ENCODE measurements at places on chromosomes 2 and 18. TPM values are rescaled to one million over a fixed set of nuclear protein-coding genes. Genes with fewer than 3 reads are reported as not detected.
A peak's percentile ranks its signal among the peaks of the same experiment; 100 is the strongest.

DNA sequence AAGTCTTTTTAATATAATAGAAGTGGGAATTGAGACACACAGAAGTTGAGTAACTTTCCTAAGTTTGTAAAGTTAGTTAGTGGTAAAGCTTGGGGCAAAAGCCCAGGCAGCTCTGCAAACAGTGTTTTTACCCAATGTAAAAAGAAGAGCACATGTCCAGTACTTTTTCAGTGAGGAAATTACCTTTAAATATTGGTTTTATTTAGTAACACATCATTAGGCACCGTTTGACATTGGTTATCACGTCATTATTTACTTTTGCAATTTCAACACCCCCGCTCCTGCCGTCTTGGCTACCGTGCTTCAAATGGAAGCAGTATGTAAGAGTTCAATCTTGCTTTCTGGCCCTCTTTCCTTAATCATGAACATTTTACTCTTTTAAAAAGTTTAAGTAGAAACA is 807.9 kb downstream of the EPHA4 start:
- no peak overlapping the region for H3K4me3 ChIP-seq
- no peaks in the 10 kb centered on the region for H3K27me3 ChIP-seq
- H3K4me1 ChIP-seq: no peaks in the 10 kb centered on the region
- no peak overlapping the region for H3K27ac ChIP-seq
- no peaks in the 10 kb centered on the region for H3K36me3 ChIP-seq
- no peak for DNase-seq

DNA sequence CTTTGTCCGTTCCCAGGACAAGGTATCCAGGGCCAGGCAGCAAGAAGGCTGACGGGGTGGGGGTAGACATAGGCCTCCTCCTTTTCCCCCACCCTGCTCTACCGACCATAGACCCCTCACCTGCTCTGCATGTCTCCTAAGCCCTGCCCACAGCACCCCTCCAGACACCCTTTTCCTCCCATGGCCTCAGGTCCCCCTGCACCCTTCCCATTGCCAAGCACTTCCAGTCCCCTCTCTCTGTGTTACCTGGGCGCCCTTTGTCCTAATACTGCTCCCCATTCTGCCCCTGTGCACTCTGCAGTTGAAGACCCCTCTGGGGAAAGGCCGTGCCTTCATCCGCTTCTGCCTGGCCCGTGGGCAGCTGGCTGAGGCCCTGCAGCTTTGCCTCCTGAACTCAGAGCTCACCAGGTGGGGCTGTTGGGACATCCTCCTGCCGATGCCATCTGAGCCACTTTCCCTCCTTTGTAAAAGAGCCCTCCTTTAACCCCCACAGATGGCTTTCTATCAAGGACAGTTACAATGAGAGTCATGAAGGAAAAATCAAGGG is 3.5 kb downstream of the RUFY4 start:
- DNase-seq: no peak
- peaks cover 16% of the 10 kb centered on the region for H3K4me1 ChIP-seq
- no peak overlapping the region for H3K4me3 ChIP-seq
- no peak overlapping the region for H3K27ac ChIP-seq
- peaks cover 1% of the 10 kb centered on the region for H3K27me3 ChIP-seq

DNA sequence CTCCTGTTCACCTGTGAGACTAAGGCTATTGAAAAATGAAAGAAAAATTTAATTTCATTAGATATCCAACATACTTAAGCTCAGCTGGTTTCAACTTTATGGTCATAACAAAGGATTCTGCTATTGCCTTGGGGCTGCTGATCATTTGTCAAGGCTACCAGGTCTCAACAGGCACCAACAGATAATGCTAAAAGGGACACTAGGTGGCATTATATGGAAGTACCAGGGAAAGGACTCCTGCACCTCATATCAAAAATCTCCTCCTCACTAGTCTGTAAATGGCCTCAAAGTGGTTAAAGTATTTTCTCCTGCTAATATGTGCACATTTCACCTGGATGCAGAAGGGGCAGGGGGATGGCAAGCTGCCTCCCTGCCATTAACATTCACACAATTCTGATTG is 167.9 kb upstream of the REG3A start:
- no peaks in the 10 kb centered on the region for H3K4me1 ChIP-seq
- H3K27me3 ChIP-seq: no peaks in the 10 kb centered on the region
- no peak overlapping the region for H3K4me3 ChIP-seq
- H3K36me3 ChIP-seq: no peaks in the 10 kb centered on the region
- H3K27ac ChIP-seq: no peak overlapping the region

DNA sequence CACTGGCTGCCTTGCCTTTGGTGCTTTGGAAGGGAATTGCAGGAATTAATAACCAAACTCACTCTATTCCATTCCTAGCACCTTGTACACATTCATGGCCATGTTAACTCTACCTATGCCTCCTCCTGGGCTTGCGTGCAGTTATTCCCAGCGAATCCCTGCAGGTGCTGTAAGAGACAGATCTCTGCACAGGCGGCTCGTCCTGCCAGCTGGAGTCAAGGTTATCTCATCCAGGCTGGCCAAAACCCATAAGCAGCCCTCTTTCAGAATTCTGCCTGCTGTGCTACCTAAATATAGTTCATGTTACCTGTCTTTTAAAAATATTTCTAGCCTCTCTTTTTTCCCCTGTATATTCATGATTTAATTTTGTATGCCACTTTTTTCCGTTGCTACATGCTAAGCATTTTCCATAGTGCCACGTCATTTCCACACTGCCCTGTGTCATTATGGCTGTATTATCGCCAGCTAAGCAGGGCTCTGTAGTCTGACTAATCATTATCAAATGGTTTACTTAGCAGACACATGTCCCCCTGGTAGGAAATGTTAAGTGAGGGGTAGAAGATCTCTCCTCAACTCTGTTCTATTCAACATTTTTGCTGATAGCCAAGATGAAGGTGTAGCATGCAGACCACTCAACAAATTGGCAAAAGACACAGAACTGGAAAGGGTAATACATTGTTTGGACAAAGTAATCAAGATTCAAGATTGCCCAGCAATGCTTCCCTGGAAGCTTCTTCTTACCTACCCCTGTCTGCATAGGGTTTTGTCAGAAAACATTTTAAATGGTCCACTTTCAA is 79.7 kb upstream of the TAF1B start:
- H3K4me3 ChIP-seq: no peak overlapping the region
- H3K27ac ChIP-seq: no peak overlapping the region
- peaks cover 35% of the 10 kb centered on the region for H3K4me1 ChIP-seq
- H3K36me3 ChIP-seq: no peaks in the 10 kb centered on the region

DNA sequence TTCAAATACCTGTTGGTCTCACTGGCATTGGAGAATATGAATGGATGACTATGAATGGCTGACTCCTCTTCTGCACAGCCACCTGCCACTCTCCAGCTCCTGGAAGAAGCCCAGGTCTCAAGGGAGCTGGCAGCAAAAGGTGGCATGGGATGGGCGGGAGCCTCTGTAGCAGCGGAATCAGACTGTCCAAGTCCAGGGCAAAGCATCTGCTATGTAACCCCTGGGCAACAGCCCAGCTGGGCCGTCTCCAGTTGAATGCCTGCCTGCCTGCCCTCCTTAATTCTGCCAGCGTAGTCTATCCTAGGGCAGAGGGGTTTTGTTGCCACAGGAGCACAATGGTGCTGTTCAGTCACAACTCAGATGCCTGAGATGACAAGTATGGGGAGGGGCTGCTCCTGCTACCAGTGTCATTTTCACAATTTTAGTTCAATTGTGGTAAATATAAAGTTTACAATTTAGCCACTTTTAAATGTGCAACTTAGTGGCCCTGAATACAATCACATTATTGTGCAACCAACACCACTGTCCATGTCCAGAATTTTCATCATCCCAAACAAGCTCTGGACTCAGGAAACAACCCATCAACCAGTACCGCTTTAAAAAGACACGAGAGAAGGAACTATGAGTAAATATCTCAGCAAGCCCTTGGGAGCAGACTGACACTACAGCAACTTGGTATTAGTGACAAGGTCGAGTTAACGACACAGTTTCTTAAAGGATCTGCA is 115.2 kb downstream of the MYO5B start:
- DNase-seq: no peak
- peaks cover 11% of the 10 kb centered on the region for H3K27me3 ChIP-seq
- H3K36me3 ChIP-seq: no peaks in the 10 kb centered on the region
- no peaks in the 10 kb centered on the region for H3K4me1 ChIP-seq
- no peak overlapping the region for H3K27ac ChIP-seq
- no peak overlapping the region for H3K4me3 ChIP-seq

GRCh38 chr2:48566592-48567310 is 36.8 kb downstream of the STON1 start:
- H3K4me3 ChIP-seq: no peak overlapping the region
- no peak overlapping the region for H3K27ac ChIP-seq
- H3K4me1 ChIP-seq: peaks cover 3% of the 10 kb centered on the region
- peaks cover 1% of the 10 kb centered on the region for H3K27me3 ChIP-seq
- DNase-seq: no peak

DNA sequence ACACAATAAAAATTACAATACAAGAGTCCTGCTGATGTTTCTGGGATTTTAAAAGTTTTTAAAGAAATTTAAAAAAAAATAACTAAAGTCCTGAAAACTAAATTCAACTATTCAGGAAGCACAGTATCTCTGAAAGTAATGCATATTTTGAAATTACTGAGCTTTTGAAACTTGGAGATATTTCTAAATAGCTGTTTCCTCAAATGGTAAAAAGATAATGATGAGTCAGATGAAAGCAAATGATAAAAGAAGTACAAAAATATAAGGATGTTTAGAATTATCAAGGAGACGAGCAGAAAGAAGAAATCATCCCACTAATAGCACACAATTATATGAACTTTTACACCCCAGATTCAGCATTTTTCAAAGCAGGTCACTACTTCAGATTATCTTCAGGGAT is 90.2 kb upstream of the SLC25A52 start:
- H3K4me3 ChIP-seq: no peak overlapping the region
- no peaks in the 10 kb centered on the region for H3K4me1 ChIP-seq
- H3K36me3 ChIP-seq: peaks cover 33% of the 10 kb centered on the region
- H3K27me3 ChIP-seq: no peaks in the 10 kb centered on the region
- no peak overlapping the region for H3K27ac ChIP-seq

- H3K4me3 ChIP-seq: peak overlapping the region; percentile 67
- DNase-seq: peak; percentile 49
- H3K4me1 ChIP-seq: peaks cover 4% of the 10 kb centered on the region
Measured at GRCh38 chr2:72886505-72887031, 640 bp upstream of the SPR start.

DNA sequence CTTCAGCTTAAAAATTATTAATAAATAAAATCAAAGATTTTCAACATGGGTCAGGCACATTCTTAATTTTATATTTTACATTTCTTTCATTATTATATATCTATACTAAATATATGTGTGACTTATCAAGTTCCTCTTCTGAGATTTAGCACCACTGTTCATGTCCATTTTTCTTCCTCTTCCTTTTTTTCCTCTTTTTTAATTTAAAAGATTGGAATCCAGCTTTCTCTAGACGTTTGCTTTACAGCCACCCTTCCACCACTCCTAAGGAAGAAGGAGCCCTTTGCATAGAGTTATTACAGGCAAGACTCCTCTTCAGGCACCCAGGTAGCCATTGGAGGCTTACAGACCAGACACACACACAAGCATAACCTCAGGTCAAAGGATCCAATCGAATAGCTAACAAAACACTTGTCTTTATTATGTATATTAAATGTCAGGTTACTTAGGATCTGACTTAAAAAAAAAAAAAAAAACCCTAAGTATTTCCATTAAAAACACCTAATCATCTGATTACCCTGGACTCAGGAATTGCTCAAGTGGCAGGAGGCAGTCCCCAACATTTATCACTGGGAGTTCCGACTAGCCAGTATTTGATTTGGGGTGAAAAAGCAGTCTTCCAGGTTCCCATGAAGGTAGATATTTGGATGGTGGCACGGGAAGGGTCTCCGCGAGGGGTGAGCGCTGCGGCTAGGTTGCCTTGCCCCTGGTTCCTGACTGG is 2.4 kb upstream of the ZEB2 start:
- DNase-seq: no peak
- peaks cover 2% of the 10 kb centered on the region for H3K36me3 ChIP-seq
- H3K4me3 ChIP-seq: peak overlapping the region; percentile 85
- H3K27me3 ChIP-seq: peaks cover 55% of the 10 kb centered on the region
- peaks cover 14% of the 10 kb centered on the region for H3K4me1 ChIP-seq
- H3K27ac ChIP-seq: no peak overlapping the region

DNA sequence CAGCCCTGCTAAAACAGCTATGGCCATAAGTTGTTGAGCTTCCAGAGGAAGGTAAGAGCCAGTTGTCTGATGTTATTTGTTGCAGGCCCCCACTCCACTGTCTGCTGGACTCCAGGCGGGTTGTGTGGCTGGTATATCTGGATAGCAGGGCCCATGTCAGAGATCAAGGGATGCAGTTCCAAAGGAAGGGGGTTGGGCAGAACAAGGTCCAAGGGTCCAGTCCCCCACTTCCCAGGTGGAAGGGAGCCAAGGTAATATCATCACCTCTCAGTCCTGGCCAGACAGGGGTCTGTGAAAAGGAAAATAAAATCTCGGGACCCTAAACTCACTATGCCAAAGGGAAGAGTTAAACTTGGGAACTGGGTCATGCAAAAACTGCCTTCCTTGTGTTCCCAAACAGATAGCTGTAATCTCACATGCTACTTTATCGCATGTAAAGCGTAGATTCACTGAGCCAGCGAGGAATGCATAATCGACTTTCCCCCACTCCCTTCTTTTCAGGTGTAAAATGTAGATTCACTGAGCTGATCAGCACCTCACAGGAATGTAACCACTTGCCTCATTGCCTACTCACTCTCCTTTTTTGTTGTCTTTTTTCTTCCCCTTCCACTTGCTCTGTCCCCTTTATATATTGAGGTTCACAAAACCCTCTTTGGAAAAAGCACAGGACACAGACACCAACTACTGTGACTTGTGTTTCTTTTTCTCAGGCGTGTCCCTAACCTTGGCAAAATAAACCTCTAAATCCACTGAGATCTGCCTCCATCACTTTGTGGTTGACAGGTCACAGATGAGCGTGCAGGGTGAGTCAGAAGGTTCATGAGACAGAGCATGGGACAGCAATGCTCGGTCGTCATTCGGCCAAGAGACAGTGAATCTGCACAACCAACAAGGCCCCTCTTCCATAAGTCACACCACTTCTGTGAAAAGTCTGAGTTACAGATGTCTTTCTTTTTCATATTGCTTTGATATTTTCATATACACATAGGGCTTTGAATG is 255.3 kb upstream of the SIX2 start:
- peaks cover 20% of the 10 kb centered on the region for H3K27me3 ChIP-seq
- no peak overlapping the region for H3K27ac ChIP-seq
- H3K4me3 ChIP-seq: no peak overlapping the region
- DNase-seq: no peak

GRCh38 chr2:27807476-27807875 is 36.0 kb downstream of the MRPL33 start:
- no peak overlapping the region for H3K4me3 ChIP-seq
- H3K27me3 ChIP-seq: no peaks in the 10 kb centered on the region
- peak; percentile 57 for DNase-seq
- peaks cover 3% of the 10 kb centered on the region for H3K4me1 ChIP-seq

GRCh38 chr2:70328921-70329561 is 27.2 kb upstream of the FAM136A start:
- H3K4me1 ChIP-seq: no peaks in the 10 kb centered on the region
- no peak overlapping the region for H3K27ac ChIP-seq

Gene PROC
- total RNA-seq: 0.12 TPM

Gene DSG1
- total RNA-seq: not detected

Gene IL1F10
- total RNA-seq: not detected

Gene SOX11
- total RNA-seq: not detected

Gene ALPI
- not detected for total RNA-seq

Gene CSRNP3
- not detected for total RNA-seq

Gene REG1B
- total RNA-seq: not detected

Gene LYPD6B
- total RNA-seq: not detected

Gene ACOXL
- total RNA-seq: 1.0 TPM

Gene CD8B
- not detected for total RNA-seq

Gene ICA1L
- 7.8 TPM for total RNA-seq

Gene SLC4A5
- 0.93 TPM for total RNA-seq

Gene UGT1A5
- not detected for total RNA-seq

Gene LRRFIP1
- total RNA-seq: 216 TPM

Gene FAM237A
- not detected for total RNA-seq

Gene MARCHF7
- total RNA-seq: 72.0 TPM

Gene POLR1B
- 71.9 TPM for total RNA-seq

Gene CRIM1
- total RNA-seq: 19.0 TPM
